ENCODE measurements at places on chromosomes 7 and 10.
A peak's percentile ranks its signal among the peaks of the same experiment; 100 is the strongest.

GRCh38 chr7:42886129-42886528, 25.7 kb downstream of the C7orf25 start:
- peak; percentile 41 for DNase-seq

DNA sequence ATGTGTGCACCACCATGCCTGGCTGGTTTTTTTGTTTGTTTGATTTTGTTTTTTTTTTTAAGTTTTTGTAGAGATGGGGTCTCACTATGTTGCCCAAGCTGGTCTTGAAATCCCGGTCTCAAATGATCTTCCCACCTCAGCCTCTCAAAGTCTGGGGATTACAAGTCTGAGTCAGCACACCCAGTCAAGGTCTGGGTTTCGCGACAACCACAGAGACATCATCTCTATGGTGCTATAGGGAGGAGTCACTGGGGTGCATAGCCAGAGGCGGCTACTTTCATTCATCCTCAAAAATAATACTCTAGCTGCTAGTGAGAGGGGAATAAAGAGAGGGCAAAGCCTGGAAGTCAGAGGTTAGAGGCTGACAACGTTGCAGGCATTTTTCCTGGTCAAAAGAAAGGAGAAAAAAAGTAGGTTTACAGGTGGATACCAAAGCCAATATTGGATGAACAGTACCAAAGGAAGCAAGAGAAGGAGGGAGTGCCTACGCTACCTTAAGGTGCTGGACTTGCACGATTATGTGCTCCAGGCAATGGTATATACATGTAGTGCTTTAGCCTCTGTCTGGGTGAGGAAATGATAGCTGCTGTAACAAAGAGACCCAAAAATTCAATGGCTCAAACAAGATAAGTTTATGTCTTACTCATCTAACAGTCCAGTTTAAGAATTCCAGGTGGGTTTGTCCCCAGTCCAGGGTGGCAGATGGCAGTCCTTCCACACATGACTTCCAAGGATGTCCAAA, 178.3 kb downstream of the SKIDA1 start:
- DNase-seq, result no peak

GRCh38 chr10:78934532-78934898, 134.3 kb upstream of the ZMIZ1 start:
- DNase-seq, result no peak

GRCh38 chr10:3786295-3787015, 1.4 kb upstream of the KLF6 start:
- no peak for DNase-seq

- no peak for DNase-seq
Observed at GRCh38 chr7:101804088-101804963, 13.1 kb upstream of the CUX1 start.

- DNase-seq, result peak; percentile 61
Observed at GRCh38 chr10:26556748-26557640, 118.9 kb downstream of the APBB1IP start.

- DNase-seq, result no peak
Observed at GRCh38 chr7:113657603-113658002, 261.2 kb downstream of the PPP1R3A start.

DNA sequence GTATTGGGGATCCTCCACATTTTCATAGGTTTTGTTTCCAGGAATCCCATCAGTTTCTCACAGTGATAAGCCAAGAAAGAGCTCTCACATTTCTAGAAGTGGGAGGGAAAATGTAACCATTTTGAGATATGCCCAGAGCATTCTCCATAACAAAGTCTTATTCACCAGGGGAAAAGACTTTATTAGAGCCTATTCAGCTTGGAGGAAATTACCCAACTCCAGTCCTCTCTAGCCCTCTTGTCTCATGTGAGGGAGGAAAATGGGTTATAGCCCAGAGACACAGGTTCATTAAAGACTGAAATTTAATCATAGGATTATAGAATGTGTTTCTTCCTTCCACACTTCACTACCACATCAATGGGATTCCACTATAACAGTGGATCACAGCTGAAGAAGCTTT, 61.6 kb upstream of the DYNC1I1 start:
- no peak for DNase-seq
